ENCODE measurements at places on chromosomes 11 and 22. TPM values are rescaled to one million over a fixed set of nuclear protein-coding genes. Genes with fewer than 3 reads are reported as not detected.

DNA sequence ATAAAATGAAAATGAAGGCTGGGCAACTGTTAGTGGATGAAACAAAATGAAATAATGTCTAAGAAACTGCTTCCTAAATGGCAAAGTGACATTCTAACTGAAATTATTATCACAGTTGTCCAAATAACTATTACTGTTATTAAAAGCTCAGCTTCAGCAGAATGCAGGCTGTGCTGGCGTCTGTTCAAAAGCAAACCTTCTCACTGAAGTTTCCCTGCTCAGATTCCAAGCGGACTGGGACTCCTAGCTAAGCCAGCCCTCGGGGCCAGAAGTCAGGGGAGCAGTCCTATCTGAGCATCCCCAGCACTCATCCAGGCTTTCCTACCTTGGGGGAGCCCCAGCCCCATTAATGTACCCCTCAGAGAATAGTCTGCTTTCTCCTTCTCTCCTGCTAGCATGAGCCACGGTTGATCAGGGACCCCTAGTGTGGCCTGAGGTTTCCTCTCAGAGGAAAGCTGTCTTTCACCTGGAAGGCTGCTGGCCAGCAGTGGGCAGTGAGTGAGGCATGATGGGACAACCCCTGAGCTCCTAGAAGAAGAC is 1167.3 kb downstream of the TBC1D22A start:
- DNase-seq = no peak

GRCh38 chr11:58625826-58626460 is 3.5 kb downstream of the CNTF start:
- no peak for DNase-seq

- peak; percentile 49 for DNase-seq
Measured at GRCh38 chr11:33829430-33830141, 55.3 kb upstream of the FBXO3 start.

GRCh38 chr11:31818874-31819331 is 7.8 kb upstream of the PAX6 start:
- DNase-seq = no peak

DNA sequence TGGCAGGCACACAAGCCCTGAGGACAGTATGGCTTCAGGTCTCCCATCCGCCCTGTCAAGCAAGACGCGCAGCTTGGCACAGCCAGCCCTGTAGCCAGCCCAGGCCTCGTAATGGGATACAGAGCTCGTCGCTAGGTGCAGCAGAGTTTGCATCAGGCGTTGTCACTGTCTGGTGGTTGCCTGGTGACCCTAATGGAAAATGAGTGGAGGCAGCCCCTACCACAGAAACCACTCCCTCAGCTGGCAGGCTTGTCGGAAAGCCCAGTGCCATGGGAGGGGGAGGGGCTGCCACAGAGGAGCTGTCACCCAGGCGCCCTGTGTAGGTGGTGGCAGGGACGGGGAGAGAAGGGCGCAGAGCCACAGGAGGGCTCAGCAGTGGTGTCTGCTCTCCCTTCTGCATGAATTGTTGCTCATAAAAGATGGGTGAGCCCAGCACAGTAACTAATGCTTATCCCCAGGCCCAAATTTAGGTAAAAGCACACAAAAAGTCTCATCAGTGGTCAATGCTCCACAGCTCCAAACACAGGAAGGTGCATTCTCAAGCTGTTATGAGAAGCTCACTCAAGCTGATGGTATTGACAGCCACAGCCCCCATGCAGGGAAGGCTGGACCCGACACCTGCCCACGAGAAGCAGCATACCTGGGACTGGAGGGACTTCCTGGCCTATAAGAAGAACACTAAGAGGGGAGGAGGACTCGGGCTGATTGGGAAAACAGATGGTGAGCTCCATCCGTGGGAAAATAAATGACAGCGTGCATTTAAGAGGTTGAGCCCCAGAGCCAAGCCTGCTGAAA is 164.6 kb downstream of the ETS1 start:
- DNase-seq = no peak

- DNase-seq = no peak
Measured at GRCh38 chr22:27480487-27480886, 321.1 kb downstream of the MN1 start.

DNA sequence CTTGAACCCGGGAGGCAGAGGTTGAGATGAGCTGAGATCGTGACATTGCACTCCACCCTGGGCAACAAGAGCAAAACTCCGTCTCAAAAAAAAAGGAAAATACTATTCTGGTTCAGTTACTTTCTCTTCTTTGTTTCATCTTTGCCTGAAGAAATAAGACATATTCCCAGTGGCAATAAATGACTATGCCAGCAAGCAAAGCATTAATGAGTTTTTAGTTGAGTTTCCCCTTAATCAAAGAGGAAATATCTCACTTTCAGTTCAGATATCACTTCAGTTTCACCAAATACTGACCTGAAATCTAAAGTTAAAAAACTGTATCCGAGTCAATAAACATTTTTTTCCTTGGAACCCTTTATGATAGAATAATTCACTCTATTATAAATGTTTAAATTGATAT is 10.4 kb downstream of the PISD start:
- DNase-seq = no peak

Gene DEFB131B
- polyA plus RNA-seq = 2.7 TPM

Gene SPON1
- 99.0 TPM for polyA plus RNA-seq

Gene CD59
- polyA plus RNA-seq = 180 TPM

Gene ROBO4
- 26.0 TPM for polyA plus RNA-seq
